Suppressor macrophage treated with lipopolysaccharide for 4 hours (primary cell): ENCODE measurements at places on chromosomes 12 and 14.
A peak's percentile ranks its signal among the peaks of the same experiment; 100 is the strongest.

- no peak for DNase-seq
These were observed 65.7 kb downstream of the MVK start for GRCh38 chr12:109639151-109639872.

- DNase-seq, result peak; percentile 84
These were observed 92.7 kb downstream of the LRRC74A start for GRCh38 chr14:76918782-76919394.

- DNase-seq, result no peak
These were observed at the start of gene FZD10 for GRCh38 chr12:130162267-130162666. Gene FZD10, plus strand, starts transcription at chr12:130162464. Its CDS starts 479 bp downstream, at chr12:130162943.

DNA sequence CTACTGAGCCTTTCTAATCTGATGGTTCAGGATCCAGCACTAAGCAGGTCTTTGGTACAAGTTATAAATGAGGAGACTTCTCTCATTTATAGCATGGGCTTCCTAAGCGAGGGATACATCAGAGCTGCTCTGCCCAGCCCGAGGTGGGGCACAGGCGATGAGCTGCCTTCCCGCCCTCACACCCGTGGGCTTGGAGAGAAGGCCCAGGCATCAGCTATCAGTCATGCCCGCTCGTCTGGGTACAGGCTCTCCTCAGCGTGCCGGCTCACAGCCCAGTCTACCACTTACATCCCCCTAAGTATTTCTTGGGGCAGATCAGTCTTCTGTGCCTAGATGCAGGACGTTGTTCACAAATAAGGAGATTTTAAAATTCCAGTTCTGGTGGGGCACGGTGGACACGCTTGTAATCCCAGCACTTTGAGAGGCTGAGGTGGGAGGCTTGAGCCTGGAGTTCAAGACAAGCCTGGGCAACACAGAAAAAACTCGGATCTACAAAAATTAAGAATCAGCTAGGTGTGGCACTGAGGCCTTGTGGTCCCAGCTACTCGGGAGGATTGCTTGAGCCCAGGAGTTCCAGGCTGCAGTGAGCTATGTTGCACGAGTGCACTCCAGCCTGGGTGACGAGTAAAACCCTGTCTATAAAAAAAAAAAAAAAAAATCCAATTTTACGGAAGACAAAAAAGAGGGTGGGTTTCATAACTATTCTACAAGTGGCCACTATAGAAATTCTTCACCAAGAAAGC, 57.0 kb downstream of the CCDC88C start:
- DNase-seq, result no peak

DNA sequence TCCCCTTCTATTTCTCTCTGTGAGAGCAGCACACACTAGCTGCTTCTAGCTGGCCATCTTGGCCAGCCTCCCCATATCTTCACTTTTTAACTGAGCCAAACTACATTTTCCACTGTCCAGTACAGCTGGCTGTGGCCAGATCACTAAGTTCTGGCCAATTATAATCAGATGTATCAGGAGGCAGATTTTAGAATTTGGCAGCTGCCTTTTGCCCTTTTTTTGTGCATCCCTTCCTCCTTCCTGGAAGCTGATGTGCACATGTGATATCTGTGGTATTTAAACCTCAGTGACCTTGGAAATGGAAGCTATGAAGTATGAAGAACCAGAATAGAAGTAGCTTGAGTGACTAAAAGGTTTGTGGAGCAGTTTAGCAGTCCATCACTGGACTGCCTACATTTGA, 49.8 kb upstream of the ANO6 start:
- no peak for DNase-seq

GRCh38 chr12:77549383-77550128, 281.1 kb upstream of the NAV3 start:
- no peak for DNase-seq

GRCh38 chr12:50689437-50689836, 74.5 kb upstream of the ATF1 start:
- DNase-seq, result no peak
